GM06990 (cell line): ENCODE measurements at places on chromosomes 4 and X.

GRCh38 chr4:21134994-21135393 is 434.7 kb downstream of the PACRGL start:
- DNase-seq: no peak

GRCh38 chrX:133258481-133258880 is 40.3 kb upstream of the TFDP3 start:
- no peak for DNase-seq

DNA sequence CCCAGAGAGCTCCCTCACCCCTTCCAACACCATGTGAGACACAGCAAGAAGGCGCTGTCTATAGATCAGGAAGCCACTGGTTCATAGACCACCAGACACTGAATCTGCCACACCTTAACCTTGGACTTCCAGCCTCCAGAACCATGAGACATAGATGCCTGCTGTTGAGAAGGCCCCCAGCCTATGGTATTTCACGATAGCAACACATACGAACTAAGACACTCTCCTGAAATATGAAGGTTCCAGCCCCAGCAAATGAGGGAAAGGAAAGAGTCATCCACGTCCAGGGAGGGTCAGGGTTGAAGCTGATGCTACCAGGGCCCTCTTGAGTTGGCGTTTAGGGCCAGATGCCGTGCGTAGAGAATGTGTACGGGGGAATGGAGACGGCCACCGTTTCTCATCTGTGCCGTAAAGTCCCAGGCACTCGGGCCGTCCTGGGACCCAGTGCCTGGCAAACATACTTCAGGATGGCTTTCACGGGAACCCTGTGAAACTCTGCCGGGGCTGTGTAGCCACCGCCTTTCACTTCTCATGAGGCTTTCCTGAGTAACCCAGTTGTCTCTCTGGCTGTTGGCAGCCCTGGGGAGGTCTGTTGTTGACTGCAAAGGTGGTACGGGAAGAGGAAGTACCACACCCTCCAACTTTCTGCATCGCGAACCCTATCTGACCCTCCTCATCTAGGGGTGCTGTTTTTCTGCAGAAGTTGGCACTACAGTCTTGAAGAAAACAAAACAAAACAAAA is 17.7 kb upstream of the P2RY8 start:
- DNase-seq: no peak

GRCh38 chrX:27767387-27767786 is 40.4 kb upstream of the MAGEB10 start:
- DNase-seq: no peak
